ENCODE measurements at places on chromosomes 6 and 20.

DNA sequence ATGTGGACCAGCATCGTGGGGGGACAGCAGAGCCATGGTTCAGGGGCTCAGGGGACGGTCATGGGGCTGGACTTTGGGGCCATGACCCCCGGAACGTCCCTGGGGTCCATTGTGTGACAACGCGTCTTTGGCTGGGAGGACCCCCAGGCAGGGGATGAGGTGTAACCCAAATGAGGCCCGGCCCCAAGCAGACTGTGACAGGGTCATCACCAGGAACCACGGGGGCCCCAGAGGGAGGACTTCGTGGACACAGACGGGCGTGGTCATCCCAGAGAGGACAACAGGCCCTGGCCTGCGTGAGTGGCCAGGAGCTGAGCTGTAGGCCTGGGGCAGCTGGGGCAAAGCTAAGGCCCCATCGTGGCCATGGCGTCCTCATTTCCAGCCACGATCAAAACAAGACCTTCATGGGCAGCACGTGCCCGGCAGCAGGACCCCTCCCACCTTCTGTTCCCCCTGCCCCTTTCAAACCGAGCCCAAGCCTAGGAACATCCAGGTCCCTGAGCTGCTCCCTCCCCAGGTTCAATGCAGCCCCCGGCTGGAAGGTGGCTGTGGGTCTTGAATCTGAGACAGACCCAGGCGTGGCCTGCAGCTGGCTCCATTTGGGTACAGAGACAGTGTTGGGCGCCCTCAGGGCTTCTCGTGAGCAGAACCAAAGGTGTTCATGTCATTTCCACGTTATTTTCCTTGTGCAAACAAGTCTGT lies 187.8 kb downstream of the TAF4 start:
- ATAC-seq: no peak

DNA sequence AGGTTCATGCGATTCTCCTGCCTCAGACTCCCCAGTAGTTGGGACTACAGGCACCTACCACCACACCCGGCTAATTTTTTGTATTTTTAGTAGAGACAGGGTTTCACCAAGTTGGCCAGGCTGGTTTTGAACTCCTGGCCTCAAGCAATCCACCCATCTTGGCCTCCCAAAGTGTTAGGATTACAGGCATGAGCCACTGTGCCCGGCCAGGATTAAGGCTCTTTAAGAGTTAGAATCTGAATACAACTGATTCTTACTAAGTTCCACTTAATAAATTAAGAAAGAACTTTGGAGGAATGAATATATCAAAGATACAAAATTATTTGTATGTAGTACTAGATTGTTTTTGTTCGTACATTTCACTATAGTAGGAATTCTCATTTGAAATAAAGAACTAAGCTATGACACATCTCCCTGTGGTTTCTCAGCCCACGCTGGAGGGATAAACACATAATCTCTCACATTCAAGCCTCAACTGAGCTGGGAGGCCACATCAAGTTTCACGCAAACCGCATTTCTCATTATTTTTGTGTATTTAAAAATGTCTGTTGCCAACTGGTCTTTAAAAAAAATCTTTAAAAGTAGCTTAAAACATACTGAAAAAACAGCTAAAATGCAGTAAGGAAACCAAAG lies 34.2 kb downstream of the DTNBP1 start:
- no peak for ATAC-seq

DNA sequence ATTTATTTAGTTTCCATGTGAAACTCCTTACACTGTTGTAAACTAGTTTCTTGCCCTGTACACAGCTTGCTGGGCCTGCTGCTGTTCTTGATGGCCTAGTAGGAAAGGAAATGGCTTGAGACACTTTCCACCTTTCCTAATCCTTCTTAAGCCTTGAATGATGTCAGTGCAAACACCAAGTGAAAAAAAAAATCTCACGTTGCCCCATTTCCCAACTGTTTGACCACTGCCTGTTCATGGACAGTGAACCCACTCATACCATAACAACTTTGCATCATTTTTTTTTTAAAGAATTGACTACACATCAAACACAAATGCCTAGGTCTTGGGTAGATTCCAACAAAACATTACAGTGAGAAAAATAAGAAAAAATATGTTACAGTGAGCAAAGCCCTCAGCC lies 653.6 kb upstream of the FLRT3 start:
- no peak for ATAC-seq

- peak; percentile 78 for ATAC-seq
Measured at GRCh38 chr6:87473419-87473903, 687 bp downstream of the SLC35A1 start.

GRCh38 chr6:43150051-43150751 lies 20.9 kb upstream of the SRF start:
- ATAC-seq: no peak

- ATAC-seq: no peak
Measured at GRCh38 chr6:100179576-100179975, 185.6 kb upstream of the MCHR2 start.

GRCh38 chr6:136677344-136677743 lies 114.9 kb downstream of the MAP3K5 start:
- no peak for ATAC-seq

DNA sequence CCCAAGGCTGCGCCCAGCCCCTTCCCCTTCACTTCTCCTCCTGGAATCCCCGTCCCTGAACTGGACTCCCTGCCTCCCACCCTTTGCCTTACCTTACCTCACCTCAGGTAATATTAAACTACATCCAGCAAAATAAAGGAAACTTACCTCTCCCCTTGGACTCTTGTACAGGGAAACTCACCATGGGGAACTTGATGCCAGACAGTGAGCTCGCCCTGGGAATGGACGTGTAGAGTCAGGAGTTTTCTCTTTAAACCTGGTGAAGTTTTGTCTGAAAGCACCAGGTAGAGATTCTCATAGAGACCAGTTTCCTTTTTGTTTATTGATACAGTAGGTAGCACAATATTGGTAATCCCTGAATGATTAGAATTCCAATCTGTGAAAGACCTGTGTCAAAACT lies 544 bp upstream of the HLA-C start:
- ATAC-seq: no peak

- ATAC-seq: no peak
Measured at GRCh38 chr6:47109281-47109680, 67.1 kb upstream of the ADGRF1 start.

DNA sequence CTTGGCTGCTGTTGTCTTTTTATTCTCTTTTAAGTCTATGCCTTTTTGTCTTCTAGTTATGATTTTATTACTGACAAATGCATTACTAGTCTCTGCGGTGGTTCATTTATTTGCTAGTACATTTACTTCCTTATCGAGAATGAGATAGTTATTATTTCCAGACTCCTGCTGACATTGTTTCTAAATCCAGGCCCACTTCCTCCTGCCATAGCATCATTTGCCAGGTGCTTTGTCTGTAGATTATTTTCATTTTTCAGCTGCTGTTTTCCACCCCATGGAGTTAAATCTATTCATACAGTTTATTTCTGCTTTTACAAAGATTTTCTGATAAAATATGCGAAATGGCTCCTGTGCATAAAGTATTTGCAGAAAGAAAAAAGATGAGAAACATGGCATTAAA lies 459.7 kb downstream of the MMUT start:
- no peak for ATAC-seq

DNA sequence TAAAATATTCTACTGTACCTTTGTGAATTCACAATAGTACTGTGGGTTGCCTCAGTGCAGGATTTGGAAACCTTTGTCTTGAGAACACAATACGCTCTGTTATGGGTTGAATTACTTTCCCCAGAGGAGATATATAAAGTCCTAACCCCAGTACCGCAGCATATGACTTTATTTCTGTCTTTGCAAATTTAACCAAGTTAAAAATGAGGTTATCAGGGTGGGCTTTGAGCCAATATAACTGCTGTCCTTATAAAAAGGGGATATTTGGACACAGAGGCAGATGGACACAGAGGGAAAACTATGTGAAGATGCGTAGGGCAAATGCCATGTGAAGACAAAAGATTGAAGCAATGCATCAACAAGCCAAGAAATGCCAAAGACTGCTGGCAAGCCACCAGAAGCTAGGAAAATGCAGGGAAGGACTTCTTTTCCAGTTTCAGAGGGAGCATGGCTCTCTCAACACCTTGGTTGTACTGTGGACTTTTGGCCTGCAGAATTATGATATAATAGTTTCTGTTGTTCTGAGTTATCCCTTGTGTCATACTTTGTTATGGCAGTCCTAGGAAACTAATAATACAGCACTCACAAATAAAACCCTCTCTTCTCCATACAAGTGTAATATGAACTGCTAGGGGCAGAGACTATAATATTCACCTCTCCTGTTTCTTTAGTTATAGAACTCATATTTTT lies 292.6 kb upstream of the SPTLC3 start:
- no peak for ATAC-seq

GRCh38 chr6:56868687-56869086 lies 86.2 kb upstream of the BEND6 start:
- ATAC-seq: no peak

DNA sequence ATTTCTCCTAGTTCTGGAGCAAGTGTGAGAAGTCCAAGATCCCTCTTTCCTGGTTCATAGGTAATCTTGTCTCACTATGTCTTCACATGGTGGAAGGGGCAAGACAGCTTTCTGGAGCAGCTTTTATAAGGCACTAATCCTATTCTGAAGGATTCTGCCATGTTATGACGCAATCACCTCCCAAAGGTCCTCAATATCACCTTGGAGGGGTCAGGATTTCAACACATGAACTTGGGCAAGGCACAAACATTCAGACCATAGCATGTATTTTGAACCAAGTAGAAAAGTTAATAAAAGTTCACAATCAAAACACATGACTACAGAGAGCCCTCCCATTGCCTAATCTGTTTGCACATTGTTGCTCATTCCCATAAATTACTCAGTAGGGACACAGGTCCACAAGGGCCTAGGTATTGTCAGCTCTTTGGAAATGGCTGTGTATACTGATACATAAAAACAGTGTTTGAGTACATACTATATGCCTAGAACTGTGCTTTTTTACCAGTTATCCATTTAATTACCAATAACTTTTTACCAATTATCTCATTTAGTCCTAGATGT lies 11.3 kb upstream of the TRDN start:
- ATAC-seq: no peak

DNA sequence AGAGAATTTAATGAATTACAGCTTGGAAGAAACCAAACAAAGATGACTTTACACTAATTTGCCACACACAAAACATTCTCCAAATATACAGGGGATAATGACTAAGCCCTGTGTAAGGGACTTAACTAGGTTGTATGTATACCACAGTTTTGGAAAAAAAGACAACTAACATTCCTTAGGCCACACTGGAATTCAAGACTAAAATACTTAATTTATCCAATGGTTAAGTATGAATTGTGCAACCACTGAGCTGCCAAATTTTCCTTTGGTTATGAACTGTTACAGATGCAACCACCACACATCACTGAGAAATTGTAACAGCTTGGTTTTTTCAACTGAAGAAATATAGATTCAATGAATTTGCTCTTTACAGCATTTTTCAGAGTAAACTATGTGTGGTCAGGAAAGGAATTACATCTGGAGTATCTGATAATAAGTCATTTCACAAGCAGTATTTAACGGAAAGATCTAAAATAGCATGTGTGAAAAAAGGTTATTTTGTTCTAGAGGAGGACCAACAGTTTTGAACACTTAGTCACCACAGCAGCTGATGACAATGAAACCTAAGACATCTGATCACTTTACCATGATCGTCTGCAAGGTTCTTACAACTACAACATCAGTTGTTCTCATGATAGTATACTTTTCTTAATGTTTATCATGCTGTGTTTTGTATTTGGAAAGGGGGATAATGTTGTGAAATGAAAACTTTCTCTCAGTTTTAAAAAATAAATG lies 318.8 kb downstream of the BCKDHB start:
- no peak for ATAC-seq

- no peak for ATAC-seq
Measured at GRCh38 chr6:106102034-106102433, 15.9 kb downstream of the PRDM1 start.

- no peak for ATAC-seq
Measured at GRCh38 chr6:119887666-119888065, 538.1 kb upstream of the MAN1A1 start.

GRCh38 chr6:157597461-157598312 lies 216.7 kb downstream of the ZDHHC14 start:
- ATAC-seq: peak; percentile 38

DNA sequence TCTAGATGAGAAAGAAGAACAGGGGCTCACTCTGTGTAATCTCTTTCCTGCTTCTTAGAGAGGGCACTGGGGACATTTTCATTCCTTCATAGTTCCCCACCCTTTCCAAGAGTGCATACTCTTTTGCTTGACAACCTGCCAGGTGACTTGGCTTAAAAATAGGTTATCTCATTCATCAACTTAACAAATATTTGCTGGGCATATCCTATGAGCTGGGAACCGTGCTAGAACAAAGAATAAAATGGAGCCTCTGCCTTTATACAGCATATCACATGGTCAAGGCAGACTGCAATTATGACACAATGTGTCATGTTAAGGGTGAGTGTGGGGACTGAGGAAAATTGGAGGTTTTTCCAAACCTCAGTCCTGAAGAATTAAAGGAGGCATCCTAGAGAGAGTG lies 209.8 kb upstream of the FOXA2 start:
- no peak for ATAC-seq

DNA sequence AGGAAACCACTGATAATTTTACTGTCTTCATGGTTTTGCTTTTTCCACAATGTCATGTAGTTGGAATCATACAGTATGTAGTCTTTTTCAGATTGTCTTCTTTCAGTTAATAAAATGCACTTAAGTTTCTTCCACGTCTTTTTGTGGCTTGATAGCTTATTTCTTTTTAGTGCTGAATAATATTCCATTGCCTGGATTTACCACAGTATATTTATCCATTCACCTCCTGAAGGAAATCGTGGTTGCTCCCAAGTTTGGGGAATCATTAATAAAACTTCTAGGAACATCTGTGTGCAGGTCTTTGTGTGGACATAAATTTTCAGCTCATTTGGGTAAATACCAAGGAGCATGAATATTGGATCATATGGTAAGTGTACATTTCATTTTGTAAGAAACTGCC lies 38.8 kb upstream of the ZNFX1 start:
- no peak for ATAC-seq

DNA sequence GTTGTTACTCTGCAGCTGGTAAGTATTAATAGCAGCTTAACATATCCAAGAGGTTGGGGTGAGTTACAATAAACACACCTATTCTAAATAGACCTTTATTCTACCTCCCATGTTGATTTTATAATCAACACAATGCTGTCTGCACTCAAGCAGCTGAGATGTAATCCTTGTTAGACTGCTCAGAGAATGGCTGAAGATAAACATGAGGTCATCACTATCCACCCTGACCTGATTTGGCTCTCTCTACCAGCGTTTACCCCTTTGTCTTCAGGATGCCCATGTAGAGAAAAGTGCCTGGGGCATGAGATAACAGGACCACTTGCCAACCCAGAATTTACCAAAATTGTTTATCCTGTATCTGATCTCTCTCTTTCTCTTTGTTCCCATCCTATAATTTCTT lies 220.7 kb upstream of the DEFB112 start:
- ATAC-seq: no peak

- no peak for ATAC-seq
Measured at GRCh38 chr20:44461142-44461802, 14.4 kb upstream of the TTPAL start.

- no peak for ATAC-seq
Measured at GRCh38 chr6:149636124-149636523, 12.4 kb downstream of the KATNA1 start.

GRCh38 chr20:33672426-33673113 lies 1.7 kb downstream of the NECAB3 start:
- no peak for ATAC-seq
